Posterior vena cava (tissue), 2 donors: ENCODE measurements at places on chromosomes 1 and 21. TPM values are rescaled to one million over a fixed set of nuclear protein-coding genes. Genes with fewer than 3 reads are reported as not detected.

DNA sequence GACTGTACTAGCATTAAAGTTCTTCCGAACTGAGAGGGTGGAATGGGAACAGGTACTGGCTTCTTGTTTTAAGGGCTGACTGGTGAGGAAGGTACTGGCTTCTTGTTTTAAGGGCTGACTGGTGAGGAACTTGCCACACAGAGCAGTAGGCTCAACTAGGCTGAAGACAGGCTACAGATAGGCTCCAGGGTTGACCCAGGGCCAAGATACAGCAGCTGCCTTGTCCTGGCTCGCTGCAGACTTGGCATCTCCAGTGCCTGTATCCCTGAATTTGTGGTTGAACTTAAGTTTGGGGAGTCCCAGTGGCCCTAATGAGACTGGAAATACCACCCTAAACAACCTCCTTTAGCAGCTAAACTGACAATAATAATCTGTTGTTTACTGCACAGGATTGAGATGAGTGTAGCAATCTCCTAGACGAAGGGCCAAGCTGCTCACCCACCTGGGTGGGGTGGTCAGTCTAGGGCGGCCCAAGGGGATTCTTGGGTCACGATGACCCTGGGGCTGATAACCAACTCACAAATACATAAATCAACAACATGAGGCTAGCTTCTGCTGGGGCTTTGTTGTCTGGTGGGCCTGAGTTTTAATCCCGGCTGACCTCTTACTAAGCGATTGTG, 227.1 kb downstream of the DISC1 start:
- DNase-seq: no peak

DNA sequence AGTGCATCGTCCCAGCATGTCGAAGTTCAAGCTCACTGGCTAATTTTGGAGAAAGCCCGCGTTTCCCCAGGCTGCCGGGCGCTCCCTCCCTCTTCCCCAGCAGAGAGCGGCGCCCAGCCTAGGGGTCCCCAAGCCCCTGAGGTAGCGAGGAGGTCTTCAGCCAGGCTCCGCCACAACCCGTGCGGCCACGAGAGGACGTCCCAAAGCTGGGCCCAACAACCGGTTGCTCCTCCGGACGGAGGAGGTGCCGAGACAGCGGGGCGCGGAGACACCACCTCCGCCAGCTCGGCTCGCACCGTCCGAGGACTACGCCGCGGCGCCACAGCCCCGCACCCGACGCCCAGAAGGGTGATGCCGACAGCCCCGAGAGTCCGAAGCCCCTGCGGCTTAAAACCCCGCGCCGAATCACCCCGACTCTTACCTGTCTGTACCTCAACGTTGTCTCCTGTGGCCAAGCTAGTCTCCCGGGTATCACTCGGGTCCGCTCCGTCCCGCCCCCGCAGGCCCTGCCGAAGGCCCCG, at the start of gene DENND2C:
Gene DENND2C, minus strand, starts transcription at position 488 of the 521 bp plus-strand sequence. CDS start 44,065 bp downstream, outside the sequence.
- no peak for DNase-seq

DNA sequence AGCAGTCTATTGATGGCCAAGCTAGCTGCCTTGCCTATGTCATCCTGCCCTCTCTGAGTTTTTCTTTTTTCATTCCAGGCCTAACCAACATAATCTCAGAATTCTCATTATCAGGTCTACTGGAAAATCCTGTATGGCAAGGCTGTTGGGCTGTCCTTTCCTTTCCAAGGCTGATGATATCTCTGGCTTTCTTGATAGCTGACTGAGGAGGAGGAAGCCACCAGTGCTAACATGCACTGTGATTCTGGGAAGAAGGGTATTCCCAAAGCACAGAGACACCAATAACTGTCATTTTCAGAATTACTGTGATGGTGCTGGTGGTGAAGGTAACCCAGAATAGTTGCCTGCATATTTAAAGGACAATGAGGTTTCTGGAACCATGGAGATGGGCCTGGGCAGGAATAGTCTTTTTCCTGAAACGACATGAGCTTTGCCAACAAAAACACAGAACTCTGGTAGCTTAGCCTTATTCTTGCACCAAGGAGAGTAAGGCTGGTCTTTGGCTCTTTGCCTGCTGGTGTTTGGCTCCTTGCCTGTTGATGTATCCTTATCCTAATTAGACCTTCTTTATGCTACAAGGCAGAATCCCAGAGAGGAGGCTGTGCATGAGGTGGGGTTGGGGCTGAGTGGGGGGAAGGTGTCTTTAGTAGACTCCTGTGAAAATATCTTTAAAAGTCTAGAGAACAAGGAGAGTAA, 157.4 kb downstream of the TNFSF18 start:
- DNase-seq: no peak

DNA sequence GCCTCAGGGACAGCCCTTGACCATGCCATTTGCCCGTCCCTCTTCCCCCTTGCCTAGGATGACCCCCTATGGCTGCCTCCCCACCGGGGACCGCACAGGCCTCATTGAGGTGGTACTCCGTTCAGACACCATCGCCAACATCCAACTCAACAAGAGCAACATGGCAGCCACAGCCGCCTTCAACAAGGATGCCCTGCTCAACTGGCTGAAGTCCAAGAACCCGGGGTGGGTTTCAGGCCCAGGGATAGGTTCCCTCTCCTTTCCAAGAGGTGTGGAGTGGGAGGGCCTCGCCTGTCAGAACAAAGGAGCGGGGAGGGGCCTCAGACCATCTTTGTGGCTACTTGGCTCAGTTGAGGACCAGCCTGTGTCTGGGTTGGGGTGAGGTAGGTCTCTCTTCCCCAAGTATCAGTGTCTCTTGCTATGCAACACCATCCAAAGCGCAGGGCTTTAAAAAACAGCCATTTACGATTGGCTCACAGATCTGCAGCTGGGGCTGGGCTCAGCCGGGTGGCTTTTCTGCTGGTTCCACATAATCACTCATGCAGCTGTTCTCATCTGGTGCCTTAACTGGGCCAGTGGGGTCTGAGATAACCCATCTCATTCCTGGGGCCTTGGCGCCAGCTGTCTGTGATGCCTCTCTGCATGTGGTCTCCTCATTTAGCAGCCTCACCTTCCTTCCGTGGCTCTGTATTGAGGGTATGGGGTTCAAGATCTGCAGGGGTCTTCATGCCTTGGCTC, 71.7 kb downstream of the PIK3CD start:
- DNase-seq: no peak

- DNase-seq: no peak
Observed at GRCh38 chr1:7333620-7334019, 437.5 kb upstream of the VAMP3 start.

Gene ACTL8
- not detected for total RNA-seq

GRCh38 chr1:18532390-18533170, 51.9 kb downstream of the KLHDC7A start:
- peak; percentile 37 for DNase-seq

- no peak for DNase-seq
Observed at GRCh38 chr1:83631851-83632250, 367.1 kb downstream of the TTLL7 start.

Gene TRIM17
- total RNA-seq: 0.38 TPM

DNA sequence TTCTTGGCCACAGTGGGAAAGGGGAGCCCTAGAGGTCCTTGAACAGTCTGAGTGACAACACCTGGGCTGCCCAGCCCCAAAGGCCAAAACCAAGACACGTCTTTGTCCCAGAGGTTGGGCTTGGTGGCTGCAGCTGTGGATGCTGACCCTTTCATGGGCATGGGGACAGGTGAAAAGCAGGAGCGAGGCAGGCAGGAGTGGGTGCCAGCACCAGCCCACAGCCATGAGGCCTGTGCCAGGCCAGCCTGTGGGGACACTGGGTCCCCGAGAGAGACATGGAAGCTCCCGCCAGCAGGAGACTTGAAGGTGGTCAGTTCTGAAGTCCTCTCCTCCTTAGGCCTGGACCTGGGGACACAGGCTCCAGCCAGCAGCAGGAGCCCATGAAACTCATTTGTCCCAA, 98.6 kb downstream of the KCNJ15 start:
- DNase-seq: no peak

DNA sequence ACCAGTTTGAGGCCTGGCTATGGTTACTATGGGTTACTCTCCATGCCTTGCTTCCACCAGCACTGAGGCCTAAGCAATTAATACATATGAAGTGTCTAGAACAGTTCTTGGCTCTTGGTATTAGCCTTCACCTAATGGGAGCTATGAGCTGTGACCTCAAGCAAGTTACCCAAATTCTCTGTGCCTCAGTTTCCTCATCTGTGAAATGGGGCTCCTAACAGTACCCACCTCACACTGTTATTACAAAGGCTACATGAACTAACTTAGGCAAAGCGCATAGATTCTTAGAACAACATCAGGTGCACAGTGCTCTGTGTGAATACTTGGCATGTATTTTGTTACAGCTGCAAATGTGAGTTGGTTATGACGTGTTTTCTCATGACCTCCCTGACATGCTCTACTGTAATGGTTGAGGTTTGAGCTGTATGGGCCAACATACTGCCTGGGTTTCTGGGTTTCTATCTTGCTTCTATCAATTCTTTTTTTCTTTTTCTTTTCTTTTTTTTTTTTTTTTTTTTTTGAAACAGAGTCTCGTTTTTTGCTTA, 26.5 kb downstream of the CDCP2 start:
- DNase-seq: no peak

GRCh38 chr1:10975567-10976326, 36.7 kb upstream of the TARDBP start:
- no peak for DNase-seq

Gene SPATA17
- total RNA-seq: 0.48 TPM

GRCh38 chr1:231714440-231714839, 87.8 kb downstream of the DISC1 start:
- DNase-seq: no peak

DNA sequence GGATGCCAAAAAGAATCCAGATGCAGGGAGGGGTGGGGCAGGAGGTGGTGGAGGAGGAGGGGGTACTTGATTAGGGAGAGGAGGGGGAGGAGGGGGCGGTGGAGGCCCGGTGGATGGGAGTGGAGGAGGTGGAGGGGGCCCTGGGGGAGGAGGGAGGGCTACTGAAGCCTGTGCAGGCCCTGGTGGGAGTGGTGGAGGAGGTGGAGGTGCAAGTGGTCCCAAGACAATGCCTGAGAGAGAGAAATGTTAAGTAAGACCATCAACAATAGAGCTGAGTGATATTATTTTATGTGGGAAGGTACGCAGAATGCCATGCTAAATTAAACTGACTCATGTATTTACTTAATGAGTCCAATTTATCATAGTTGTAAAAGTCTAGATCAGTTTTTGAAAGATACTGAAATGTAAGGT, 86.8 kb upstream of the LBR start:
- no peak for DNase-seq

DNA sequence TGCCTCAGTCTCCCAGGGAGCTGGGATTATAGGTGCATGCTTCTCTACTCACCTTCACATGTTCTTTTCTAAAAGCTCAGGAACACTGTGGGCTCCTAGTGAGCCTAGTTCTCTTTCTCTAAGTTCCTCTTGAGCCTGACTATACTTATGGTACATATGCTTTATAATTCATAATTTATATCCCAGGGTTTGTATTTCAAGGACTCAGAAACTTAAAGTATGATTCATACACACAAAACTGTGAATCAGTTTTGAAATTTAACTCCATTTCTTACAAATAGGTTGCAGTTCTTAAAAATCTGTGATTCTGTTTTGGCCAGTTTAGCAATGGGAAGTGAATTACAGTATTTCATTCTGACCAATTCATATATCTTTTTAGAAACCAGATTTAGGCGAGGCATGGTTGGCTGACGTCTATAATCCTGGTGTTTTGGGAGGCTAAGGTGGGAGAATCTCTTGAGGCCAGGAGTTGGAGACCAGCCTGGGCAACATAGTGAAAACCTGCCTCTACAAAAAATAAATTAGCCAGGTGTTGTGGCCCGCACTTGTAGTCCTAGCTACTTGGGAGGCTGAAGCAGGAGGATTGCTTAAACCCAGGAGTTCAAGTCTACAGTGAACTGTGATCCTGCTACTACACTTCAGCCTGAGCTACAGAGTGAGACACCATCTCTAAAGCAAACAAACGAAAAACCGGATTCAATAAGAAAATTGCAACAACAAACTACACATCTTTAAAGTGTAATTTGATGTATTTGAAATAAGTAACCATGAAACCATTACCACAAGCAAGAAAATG, 15.6 kb downstream of the RASAL2 start:
- no peak for DNase-seq

- DNase-seq: no peak
Observed at GRCh38 chr1:116239916-116240315, 128.7 kb downstream of the MAB21L3 start.

- no peak for DNase-seq
Observed at GRCh38 chr1:46692811-46693770, 21.4 kb downstream of the TEX38 start.

GRCh38 chr1:16451841-16452528, 11.5 kb downstream of the NECAP2 start:
- peak; percentile 62 for DNase-seq

- no peak for DNase-seq
Observed at GRCh38 chr21:38948377-38949069, 142.8 kb downstream of the ETS2 start.

DNA sequence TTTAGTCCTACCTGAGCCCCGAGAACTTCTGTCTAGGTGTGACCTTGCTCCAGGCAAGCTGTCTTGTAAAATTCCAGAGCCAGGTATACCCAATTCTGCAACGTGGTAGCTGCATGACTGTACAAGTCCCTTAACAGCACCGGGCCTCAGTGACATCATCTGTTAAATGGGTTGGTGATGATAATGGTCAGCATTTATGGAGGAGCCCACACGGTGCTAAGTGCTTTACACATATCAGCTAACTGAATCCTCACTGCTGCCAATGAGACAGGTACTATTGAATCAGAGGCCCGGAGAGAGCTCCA, 37.2 kb upstream of the PADI1 start:
- no peak for DNase-seq

DNA sequence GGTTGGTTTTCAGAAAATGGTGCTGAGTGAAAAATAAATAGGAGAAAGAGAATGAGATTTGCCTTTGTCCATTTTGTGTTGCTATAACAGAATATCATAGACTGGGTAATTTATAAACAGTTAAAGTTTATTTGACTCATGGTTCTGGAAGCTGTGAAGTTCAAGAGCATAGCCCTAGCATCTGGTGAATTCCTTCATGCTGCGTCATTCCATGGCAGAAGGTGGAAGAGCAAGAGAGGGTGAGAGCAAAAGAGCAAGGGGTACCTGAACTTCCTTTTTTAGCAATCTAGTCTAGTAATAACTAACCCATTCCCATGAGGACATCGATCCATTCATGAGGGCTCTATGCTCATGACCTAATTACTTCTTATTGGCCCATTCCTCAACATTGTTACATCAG, 209.1 kb upstream of the ZP4 start:
- DNase-seq: no peak

DNA sequence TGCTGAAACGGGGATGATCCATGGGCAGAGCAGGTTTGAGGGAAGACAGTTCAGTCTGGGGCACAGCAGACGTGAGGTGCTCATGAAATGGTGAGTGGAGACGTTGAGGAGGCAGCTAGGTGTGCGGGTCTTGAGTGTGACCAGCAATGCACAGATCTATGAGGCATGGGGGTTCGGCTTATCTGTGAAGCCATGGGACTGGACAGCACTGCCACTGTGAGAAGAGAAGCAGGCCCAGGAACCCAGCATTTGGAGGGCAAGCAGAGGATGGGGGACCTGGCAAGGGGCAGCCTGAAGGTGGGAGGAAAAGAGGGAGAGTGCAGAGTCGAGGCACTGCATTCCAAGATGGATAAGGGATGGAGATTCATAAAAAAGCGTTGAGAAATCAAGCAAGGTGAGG, 8.0 kb downstream of the CSF1 start:
- no peak for DNase-seq
